Stimulated activated CD8-positive, alpha-beta memory T cell treated with anti-CD3 and anti-CD28 coated beads, Interleukin-12 subunit alpha, Interleukin-12 subunit beta, amount 100 ng/mL, for 4 hours (primary cell): ENCODE measurements at places on chromosomes 13 and 19.

DNA sequence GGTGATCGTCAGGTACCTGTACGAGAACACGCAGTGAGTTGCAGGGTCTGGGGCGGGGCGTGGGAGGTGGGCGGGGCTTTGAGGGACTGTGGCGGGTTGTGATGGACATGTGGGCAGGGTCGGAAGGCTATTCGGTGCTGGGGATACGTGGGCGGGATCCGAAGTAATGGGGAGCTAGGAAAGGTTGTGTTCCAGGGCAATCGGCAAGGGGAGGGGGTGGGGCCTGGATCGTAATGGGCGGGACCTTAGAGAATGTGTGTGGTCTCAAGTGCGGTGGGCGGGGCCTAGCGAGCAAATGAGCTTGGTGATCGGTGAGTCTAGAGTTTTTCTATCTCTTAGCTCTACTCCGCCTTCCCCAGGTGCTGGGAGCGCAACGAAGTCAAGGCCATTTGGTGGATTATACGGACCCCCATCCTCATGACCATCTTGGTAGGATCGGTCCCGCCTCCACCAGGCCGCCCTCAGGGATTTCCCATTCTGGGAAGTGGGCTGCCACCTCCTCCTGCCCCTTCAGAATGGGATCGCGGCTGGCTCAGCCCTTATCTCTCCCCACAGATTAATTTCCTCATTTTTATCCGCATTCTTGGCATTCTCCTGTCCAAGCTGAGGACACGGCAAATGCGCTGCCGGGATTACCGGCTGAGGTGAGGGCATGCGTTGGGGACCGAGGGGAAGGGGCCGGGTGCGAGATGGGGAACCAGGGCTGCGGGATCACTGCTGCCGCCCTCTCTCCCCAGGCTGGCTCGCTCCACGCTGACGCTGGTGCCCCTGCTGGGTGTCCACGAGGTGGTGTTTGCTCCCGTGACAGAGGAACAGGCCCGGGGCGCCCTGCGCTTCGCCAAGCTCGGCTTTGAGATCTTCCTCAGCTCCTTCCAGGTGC lies 9.6 kb downstream of the GIPR start:
- DNase-seq = peak; percentile 64

DNA sequence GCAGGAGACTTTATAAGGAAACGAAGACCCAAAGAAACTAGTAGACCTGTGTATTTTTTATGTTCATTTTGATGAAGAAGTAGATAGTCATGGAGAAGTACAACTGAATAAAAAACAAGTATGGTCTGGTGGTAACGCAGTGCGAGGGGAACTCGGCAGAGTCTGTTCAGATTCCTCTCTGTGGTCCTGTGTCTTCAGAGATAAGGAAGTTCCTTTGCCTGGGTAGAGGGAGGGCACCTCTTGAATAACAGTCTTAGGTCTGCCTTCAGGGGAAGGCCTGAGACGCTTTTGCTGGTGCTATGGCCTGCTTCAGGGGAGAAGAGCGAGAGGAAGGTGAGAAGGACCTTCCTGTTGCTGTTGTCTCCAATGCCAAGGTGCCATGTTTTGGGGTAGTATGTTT lies 25.9 kb upstream of the SLC46A3 start:
- no peak for DNase-seq

DNA sequence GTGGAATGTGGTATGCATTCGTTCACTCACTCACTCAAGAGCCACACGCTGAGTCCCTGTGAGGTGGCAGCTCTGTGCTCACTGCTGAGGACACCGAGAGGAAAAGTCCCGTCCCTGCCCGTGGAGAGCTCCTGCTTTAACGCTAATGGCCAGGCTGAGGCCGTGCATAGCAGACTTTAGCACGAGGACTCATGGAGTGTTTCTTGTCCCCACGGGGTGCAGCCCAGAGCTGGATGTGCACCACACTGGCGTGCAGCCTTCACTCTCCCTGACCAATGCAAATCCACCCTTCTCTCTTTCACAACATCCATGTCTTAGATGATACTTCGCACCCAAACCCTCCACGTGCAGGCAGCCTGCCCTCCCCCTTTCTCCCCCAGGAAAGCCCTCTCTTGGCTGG lies 159.6 kb upstream of the ZNF536 start:
- no peak for DNase-seq

DNA sequence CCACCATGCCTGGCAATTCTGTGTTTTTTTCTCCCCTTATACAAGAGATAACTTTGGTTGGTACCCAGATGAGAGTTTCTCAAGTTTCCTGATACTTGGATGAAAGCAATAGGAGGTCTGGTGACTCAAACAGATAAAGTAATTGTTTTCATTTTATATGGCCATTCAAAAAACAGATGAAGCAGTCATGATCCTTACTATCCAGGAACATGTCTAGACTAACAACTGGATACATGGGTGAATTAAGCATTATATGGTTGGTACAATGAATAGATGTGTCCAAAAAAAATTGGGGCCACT lies 8.5 kb downstream of the ZNF430 start:
- no peak for DNase-seq

- DNase-seq = no peak
Measured at GRCh38 chr13:65913173-65913572, 1317.0 kb downstream of the PCDH9 start.

DNA sequence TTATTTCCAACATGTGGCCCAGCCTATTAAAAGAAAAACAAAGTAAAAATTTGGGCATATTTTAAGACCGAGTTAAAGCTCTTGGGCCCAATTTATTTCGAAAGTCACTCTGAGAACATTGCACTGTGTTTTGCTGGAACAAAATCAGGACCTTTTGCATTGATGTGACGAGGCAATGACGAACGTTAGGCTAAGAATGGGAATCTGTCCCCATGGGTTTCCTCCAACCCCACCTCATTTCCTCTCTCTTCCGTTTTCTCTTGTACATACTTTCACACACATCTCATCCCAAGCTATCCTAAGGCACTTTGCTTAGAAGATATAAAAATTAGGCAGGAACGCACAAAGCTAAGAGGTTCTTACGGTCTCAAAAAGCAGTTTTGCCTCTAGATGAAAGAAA lies 22.1 kb downstream of the EDNRB start:
- no peak for DNase-seq

DNA sequence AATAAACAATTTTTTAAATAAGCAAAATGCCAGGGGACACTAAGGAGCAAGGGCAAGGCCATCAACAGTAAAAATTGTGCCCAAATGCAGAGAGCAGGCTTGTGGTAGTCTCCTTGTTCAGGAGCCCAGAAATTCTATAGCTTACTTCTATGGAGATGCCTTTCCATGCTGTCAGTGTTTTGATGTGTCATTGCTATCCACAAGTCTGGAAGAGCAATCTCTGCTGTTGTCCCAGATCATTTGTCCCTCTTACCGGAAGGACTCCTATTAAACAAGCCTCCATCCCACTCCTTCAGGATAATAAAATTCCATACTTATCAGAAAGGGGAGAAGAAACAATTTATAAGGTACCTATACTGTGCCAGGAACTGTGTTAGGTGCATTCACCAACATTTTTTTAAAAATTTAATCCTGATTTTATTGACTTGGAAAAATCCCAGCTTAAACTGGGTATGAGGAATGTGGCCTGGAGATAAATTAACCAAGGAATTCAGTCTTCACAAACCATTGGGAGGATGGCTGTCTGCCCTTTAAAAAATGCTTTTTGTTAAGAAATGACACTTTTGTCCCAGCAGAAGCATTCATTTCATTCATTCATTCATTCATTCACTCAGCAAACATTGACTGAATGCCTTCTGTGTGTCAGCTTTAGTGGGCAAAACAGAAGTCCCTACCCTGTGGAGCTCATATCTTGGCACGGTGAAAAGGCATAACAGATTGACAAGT lies 26.8 kb upstream of the CYSLTR2 start:
- no peak for DNase-seq

DNA sequence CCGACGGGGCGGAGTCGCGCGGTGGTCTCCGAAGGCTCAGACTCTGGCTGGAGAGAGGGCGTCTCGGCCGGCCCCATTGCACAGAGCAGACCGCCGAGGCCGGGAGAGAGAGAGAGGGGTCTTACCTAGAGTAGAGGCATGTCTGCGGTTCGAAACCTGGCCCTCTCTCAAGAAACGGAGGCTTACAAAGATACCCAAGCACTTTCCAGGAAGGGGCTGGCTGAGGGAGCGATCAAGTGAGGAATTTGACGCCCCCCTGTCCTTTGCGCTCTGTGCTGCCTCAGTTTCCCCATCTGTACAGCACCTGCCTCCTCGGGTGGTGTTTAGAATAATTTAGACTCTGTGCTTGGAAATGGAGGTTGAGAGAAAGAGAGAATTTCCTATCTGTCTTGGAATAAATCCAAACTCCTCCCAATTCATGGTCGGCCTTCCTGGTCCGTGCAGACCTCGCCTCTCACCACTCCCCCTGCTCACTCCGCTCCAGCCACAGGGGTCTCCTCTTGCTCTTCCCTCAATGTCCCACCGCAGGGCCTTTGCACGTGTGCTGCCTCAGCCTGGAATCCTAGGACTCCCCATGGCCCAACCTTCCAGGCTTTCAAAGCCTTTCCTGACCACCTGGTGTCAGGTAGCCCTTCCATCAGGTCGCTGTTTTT lies 658 bp upstream of the ISOC2 start:
- DNase-seq = no peak

DNA sequence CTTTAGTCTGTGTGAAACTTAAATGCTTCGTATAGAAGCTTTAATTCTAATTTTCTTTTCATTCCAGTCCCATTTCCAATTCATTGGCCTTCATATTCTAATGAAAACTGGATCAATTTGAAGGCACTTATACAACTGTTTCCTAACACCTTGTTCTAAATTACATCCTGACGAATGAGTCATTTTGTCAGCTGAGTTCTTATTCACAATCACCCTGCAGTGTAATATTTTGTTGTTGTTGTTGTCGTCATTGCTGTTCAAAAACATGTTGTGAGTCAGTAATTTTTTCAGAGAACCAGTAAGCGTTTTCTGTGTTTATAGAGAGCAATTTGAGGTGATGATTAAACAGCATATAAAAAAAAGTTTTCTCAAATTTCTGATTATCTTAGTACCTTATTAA lies 290.0 kb downstream of the PCDH9 start:
- no peak for DNase-seq

DNA sequence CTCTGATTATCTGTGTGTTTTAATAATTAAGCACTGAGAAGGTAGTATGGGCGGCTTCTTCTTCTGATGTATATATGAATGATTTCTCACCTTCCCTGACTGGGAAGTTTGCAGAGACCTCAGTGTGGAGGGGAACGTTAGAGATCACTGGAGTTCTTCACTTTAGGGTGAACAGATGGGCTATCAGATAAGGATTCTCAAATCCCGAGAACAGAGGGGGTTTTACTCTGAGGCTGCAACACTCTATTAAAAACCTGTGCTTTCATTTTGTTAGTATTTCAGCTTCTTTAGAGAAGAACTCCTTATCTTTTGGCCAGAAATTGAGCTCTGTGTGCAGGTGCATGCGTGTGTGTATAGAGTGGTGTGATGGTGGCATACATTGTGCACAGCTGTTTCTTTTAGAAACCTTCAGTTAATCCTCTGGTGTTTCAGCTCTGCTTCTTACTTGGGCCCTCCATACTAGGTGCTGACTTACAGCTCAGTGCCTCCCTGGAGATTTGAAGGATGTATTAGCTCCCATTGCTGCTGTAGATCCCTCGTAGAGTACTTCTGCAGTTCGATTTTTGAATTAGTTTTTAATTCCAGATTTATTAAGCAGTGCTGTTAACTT lies 45.3 kb upstream of the PCDH9 start:
- DNase-seq = no peak

- no peak for DNase-seq
Measured at GRCh38 chr19:1501200-1501595, 10.2 kb downstream of the REEP6 start.

DNA sequence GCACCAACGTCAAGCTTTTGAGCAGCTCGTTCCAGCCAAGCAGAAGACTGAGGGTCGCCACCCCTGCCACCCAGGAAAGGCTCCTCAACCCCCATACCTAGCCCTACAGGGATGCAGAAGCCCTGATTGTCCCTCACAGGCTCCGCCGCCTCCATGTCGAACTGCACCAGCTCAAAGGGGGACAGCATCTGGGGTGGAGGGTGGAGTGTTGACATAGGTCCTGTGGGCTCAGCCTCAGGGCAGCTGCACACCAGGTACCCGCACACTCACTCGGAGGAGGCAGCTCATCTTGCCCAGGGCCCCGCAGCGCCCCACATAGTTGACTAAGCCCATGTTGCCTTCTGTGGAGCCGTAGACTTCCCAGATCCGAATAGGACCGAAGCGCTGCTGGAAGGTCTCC lies 11.6 kb downstream of the SLC27A5 start:
- no peak for DNase-seq

GRCh38 chr13:29160862-29161261 lies 340.7 kb downstream of the MTUS2 start:
- DNase-seq = no peak

GRCh38 chr19:46761418-46761831 lies 15.2 kb upstream of the STRN4 start:
- no peak for DNase-seq

DNA sequence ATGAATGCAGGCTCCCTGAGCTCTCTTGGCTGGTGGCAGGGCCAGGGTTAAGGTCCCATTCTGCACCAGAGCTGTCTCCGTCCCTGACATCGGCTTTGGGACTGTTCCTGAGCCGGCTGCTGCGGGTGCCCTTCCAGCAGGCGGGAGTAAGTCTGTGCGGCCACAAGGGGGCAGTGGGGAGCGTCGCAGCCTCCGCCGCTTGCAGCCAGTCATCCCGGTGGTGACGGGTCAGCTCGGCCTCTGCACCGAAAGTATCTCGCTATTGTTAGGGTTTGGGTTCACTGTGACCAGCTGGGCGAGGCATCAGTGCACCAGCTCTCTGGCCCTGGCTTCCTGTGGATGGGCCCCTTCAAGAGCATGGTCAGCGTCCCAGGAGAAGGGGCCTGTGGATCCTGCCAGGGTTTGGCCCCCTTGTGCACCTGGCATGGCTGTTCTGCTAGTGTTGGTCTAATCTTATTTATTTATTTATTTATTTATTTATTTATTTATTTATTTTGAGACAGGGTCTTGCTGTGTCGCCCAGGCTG lies 15.1 kb downstream of the NDUFB7 start:
- DNase-seq = peak; percentile 44

DNA sequence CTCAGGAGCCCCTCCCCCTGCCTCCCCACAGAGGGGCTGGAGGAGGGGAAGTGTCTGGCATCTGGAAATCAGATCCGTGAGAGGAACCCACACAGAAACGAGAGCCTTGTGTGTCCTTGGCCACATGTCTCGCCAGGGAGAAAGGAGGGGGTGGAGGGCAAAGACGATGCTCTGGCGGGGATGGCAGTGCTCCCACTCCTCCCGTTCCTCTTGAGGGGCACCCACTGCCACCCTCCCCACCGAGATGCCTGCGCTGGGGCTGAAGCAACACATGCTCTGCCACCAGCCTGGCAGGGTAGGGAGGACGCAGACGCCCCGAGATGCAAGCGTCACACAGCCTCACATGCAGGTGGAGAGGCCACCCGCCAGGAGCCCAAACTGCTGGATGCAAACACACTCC lies 2.8 kb downstream of the ADGRL1 start:
- DNase-seq = no peak

DNA sequence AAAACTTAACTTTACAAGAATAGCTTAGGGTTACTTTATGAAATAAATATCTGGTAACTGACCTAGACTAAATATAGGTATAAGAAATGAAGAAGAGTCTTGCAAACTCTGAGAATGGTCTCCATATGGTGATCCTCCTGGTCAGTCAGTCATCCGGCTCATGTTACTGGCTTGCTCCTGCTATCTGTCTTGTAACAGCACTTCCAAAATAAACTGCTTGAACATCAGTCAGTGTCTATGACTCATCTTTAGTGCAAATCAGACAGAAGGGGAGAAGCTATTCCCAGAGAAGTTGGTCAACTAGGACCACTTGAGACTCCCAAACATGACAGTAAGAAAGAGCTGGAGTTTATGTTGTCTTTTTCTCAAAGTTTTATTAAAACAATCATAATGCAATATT lies 1550.9 kb downstream of the PCDH9 start:
- DNase-seq = no peak

GRCh38 chr19:58521651-58522050 lies 2.0 kb upstream of the ZBTB45 start:
- DNase-seq = no peak

GRCh38 chr19:19591133-19591825 lies 27.2 kb downstream of the PBX4 start:
- peak; percentile 34 for DNase-seq
